ENCODE measurements at places on chromosomes 5 and 9.

GRCh38 chr9:94860678-94861588 is 134.4 kb downstream of the AOPEP start:
- DNase-seq, result no peak

GRCh38 chr9:83934569-83935275 is 13.5 kb upstream of the KIF27 start:
- DNase-seq, result no peak

GRCh38 chr5:180162304-180162661 is 46.7 kb downstream of the RASGEF1C start:
- DNase-seq, result no peak

DNA sequence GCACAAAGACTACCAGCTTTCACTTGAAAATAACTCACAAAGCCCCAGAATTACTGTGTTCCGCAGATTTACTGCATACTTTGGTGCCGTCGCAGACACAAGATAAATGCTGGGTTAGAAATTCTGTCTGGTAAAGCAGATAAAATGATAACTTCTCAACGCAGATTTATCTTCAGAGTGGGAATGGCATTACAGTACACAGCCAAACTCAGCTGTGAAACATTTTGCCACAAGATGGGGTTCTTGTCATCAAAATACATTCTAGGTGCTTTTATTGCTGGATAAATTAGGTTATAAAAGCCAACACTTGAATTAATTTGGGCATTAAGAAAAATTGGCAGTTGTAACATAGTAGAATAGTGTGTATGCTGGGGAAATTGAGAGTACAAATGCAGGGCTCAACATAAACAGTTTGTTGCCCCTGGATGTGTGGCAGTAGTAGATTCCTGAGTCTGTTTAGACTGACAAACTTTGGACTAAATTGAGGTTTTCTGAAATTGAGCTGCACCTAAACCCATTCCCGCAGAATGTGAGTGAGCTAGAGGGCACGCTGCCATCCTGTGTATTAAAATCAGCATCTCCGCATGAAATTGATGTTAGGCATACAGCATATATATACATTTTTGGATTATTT is 61.1 kb downstream of the LMNB1 start:
- peak; percentile 93 for DNase-seq

- DNase-seq, result peak; percentile 87
Measured at GRCh38 chr5:146607659-146608332, 91.8 kb upstream of the GPR151 start.

- DNase-seq, result no peak
Measured at GRCh38 chr5:91219803-91220371, 163.2 kb downstream of the ARRDC3 start.

GRCh38 chr5:55316837-55317236 is 9.0 kb downstream of the MTREX start:
- DNase-seq, result no peak

GRCh38 chr9:33289936-33290246 is 425 bp upstream of the NFX1 start:
- DNase-seq, result no peak

GRCh38 chr9:115850548-115851304 is 302.9 kb upstream of the PAPPA start:
- no peak for DNase-seq

DNA sequence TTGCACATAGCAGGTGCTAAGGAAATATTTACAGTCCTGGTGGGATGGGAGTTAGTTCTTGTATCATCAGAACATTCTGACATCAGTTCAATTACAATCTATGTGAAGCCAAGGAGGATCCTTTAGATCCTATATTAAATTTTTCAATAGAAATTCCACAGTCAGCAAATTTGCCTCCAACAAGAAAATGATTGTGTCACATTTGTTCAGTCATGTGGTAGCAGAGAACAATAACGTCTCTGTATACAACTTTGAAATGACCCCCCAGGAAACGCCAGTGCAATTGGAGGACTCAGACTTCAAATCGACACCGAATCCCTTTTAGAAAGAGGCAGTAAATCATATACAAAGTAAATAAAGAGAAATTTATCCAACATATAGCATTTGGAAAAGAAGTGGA is 392.1 kb downstream of the DTWD2 start:
- DNase-seq, result no peak

Data from umbilical cord (tissue), 2 donors.